Spleen (tissue), 13 donors: ENCODE measurements at places on chromosomes 3 and 15. TPM values are rescaled to one million over a fixed set of nuclear protein-coding genes. Genes with fewer than 3 reads are reported as not detected.

LZTFL1 gene
- total RNA-seq: 22.9 TPM

DUOX1 gene
- not detected for total RNA-seq

MCF2L2 gene
- 29.4 TPM for total RNA-seq

ALPK3 gene
- 0.69 TPM for total RNA-seq

SOX14 gene
- total RNA-seq: not detected

DNA sequence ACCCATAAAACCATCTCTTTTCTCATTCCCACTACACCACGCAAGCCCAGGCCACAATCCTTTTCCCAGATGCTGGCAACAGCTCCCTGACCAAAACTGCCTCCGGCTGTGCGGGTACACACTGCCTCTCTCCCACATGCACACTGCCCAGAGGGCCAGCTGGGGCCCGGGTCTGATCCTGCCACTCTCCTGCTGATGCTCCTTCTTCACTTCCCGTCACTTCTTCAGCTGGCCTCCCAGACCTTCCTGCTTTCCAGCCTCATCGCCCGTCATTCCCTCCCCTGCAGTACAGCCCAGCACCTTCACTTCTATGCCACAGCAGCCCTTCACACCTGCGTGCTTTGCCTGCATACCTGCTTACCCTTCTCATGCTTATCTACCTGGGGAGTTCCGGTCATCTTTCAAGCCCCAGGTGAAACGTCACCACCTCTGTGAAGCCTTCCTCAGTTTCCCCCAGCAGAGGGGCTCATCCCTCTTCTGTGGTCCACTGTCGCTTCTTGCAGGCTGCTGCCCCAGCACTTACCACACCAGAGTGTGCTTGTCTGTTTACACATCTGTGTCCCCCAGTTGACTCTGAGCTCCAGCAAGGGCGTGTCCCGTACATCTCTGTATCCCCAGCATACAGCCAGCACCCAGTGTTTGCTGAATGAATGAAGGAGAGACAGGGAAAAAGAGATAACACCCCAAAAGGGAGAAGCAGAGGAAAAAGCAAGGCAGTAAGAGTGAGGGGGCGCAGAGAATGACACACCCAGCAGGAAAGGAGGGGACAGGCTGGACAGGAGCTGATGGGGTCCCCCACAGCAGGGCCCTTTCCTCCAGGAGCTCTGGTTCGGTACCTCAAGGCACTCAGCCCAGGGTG, 22.2 kb downstream of the GRAMD2A start:
- peak; percentile 28 for DNase-seq

GRCh38 chr3:114582929-114583328, 289.1 kb downstream of the TIGIT start:
- DNase-seq: no peak

DNA sequence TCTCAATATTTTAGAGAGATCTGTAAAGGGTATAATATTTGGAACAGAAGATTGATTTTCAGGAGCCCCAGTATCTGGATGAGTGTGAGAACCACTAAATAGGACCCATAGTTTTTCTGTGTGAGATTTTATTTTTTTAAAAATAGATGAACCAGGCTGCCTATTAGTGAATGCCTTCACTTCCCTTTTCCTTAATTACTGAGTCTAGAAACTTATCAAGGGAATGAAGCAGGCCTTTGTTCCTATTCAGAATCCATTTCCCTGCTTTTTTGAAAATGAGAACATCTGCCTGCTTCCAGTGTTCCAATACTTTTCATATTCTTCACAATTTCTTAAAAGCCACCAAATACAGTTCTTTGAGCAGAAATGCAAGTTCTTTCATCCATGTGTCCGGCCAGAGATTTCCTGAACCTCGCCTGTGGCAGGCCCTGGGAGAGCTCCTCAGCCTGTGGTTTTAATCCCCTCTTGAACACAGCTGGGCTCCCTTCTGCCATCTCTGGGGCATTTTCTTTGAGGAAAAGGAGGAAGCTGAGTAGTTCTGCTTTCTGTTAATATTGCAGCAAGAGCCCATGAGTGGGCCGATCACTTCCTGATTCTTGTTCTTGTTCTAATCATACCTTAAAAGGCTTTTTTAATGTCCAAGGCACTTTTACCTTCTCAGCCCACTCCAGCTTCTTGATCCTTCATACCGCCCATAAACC, 4.7 kb downstream of the EHD4 start:
- DNase-seq: peak; percentile 76

DNA sequence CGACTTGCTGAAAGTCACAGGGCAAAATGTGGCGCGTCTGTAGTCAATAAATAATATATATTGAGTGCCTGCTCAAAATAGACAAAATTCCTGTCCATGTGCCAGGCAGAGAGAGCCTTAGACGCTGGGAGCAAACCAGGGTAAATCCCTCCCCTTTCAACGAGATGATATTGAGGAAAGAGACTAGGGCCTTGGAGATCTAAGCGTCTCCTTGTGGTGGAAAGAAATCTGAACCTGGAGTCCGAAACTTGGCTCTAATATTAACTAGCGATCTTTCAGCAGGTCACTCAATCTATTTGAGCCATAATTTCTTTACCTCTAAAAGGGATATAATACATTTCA, 348 bp upstream of the DPP8 start:
- DNase-seq: no peak

- DNase-seq: no peak
Measured at GRCh38 chr3:149566292-149566975, 91.4 kb downstream of the WWTR1 start.

DNA sequence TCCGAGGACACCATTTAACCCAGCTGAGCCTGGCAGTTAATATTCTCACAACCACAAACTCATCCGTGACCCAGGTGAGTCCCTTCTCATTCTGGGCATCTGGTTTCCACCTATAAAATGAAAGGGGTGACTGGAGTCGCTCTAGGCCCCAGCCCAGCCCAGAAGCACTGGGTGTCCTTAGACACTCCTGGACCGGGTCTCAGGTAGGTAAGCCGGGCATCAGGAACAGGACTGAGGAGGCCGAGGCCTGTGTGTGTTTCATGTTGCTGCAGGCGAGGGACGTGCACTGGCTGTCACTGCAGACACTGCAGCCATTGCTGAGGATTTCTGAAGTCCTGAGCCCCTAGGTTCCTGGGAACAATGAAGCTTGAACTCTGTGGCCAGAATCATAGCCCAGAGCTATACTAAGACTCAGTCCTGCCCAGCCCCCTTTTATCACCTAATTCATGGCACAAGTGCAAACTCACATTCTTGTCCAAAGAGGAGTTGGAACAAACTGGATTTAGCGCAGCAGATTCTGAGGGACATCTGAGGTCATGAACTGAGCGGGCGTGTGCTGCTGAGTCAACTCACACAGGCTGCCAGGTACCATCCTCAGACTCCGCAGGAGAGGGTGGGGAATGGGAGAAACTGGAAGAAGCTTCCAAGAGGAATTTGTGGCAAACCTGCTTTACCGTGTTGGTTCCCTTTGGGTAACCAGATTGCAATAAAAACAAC, 184.9 kb downstream of the FAM43A start:
- DNase-seq: no peak

DNA sequence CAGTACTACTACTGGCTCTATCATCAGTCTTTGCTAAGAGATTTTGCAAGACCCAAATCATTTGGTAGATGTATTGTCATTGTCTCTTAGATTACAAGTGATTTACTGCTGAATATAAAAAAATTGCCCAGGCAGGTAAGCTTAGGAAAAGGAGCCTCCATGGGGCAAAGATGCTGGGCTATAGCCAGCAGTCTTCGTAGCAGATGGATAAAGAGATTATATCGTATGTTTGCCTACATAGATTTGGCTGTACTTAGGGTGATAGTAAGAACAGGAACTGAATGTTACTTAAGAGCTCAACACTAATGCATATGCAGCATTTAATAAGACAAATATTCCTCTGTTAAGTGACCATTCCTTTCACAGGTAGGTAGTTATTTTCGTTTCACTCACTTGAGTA, 48.9 kb downstream of the PTPRG start:
- no peak for DNase-seq

- DNase-seq: no peak
Measured at GRCh38 chr3:153640689-153641665, 479.0 kb downstream of the RAP2B start.

- no peak for DNase-seq
Measured at GRCh38 chr3:70806556-70806955, 494.1 kb upstream of the MDFIC2 start.

- no peak for DNase-seq
Measured at GRCh38 chr3:125515421-125515820, 4.6 kb downstream of the SNX4 start.

GRCh38 chr3:170090601-170090981, 52.8 kb downstream of the GPR160 start:
- DNase-seq: no peak

- DNase-seq: peak; percentile 91
Measured at GRCh38 chr3:48187579-48188265, 495 bp downstream of the CDC25A start.

DNA sequence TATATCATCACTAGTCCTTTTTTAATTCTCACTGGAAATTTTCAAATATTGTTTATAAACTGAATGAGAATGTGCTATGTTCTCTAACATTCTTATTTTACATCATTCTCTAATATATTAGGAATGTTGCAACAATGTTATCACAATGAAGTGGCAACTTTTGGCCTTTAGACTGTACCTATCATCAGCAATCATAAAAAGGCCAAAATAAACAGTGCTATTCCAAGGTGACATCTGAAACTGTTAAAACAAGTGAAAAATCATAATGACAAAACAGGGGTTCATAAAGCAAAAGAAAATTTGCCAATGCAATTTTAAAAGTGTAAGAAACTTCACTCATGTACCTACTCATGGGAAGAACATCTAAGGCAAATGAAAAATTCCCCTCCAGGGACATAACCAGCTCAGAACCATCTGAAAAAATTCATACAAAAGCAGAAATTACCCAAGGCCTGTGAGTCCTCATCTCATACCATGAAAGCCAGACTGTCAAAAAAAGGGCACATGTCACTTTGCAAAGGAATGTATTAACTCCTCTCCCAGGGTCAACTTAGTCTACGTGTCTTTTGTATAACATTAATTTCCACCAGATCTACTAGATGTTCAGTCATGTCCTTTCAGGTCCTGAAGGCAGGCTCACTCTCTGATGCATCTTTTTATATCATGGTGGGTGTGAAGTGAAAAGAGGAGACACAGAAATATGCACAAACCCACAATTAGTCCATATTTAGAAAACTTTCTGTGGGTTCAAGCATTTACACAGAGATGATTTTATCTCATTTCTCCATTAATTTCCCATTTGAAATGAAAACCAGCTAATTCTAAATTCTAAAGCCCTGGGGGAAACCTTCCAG, 211.9 kb downstream of the CBLB start:
- no peak for DNase-seq

- DNase-seq: no peak
Measured at GRCh38 chr3:46709157-46709654, 8.0 kb downstream of the TMIE start.

GRCh38 chr3:99549957-99550603, 88.3 kb upstream of the COL8A1 start:
- no peak for DNase-seq

- DNase-seq: no peak
Measured at GRCh38 chr3:30615615-30616346, 9.4 kb downstream of the TGFBR2 start.

DNA sequence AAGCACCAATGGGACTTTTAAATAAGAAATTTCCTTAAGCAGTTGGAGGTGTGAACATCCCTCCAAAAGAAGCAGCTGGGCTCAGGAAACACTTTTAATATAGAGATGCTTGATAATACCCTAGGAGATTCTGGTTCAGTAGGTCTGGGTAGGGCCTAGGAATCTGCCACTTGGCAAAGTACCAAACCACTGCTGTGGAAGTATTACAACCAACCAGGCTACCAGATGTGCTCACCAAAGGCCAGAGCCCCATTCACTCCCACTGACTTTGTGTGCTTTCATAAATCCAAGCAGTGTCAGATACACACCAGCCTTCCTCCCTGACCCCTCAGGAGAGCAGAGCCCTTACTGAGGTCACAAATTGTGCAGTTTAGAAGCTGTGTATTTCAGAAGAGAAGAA, 162.6 kb downstream of the CCNL1 start:
- DNase-seq: no peak

DNA sequence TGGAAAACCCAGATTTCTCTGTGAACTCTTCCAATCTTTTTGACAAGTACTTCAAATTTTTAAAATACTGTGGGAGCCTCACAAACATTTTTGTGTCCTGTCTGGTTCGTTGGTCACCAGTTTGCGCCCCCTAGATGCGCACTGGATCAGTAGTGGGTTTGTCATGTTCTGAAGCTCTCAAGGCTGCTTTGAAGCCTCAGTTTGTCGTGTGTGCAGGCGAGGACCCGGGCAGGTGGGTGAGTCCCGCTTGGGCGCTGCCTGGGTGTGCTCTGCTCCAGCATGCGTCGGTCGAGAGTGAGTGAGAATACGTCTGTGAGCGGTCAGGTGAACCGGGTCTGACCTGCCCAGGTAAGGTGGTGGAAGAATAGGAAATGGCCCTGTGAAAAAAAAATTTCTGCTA, 17.3 kb upstream of the AEN start:
- no peak for DNase-seq
